ENCODE measurements at places on chromosomes 6 and 20.

DNA sequence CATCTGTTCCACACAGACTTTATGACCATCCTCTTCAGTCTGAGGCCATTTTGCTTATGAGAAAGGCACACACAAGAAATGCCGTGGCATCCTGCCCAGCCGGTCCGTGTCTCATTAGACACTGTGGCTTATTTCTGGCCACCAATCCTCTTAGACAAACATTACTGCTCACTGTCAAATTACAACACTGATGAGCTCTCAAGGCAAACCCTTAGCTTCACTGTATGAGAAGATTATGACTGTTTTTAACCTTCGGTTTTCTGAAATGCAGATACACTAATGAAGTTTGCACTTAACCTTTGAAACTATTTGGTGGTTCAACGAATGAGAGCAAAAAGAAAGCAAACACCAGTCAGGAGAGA is 50.5 kb upstream of the DST start:
- peak; percentile 27 for DNase-seq

DNA sequence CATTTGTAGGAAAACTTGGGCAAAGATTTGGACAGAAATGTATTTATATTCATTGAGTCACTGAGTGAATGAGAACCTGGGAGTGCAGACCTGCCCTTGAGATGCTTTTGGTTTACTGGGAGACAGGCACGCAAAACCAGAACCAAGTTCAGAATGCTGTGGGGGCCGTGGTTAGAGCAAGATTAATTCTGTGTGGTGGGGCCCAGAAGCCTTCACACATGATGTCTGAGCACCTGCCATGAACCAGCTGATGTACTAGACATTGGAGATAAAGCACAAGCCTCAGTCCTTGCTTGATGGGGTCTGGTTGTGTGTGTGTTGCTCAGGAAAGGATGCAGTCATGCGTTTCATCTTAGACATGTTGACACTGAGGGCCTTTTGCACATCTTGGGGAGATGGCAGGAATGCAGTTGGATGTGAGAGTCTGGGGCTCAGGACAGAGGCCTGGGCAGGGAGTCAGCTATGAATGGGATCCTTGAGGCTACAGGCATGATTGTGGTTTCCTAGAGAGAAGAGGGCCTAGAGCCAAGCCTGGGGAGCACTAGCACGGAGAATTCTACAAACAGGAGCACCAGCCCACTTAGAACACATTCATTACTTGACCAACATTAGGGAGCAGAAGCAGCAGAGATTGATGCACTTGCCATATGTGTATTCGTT is 114.3 kb upstream of the TMEM181 start:
- no peak for DNase-seq

DNA sequence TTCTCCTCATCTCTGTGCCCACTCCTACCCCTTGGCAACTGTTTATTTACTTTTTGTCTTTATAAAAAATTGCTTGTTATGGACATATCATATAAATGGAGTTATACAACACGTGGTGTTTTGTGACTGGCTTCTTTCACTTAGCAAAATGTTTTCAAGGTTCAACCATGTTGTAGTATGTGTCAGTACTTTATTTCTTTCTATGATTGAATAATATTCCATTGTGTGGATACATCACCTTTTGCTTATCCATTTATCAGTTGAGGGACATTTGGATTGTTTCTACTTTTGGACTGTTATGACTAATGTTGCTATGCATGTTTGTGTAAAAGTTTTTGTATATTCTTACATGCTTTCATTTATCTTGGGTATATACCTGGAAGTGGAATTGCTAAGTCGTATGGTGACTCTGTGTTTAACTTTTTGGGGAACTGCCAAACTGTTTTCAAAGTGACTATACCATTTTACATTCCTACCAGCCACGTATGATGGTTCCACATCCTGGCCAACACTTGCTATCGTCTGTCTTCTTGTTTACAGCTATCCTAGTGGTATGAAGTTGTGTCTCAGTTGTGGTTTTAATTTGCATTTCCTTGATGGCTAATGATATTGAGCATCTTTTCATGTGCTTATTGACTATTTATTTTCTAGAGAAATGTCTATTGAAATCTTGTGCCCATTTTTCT is 84.4 kb downstream of the SLX4IP start:
- DNase-seq: no peak

DNA sequence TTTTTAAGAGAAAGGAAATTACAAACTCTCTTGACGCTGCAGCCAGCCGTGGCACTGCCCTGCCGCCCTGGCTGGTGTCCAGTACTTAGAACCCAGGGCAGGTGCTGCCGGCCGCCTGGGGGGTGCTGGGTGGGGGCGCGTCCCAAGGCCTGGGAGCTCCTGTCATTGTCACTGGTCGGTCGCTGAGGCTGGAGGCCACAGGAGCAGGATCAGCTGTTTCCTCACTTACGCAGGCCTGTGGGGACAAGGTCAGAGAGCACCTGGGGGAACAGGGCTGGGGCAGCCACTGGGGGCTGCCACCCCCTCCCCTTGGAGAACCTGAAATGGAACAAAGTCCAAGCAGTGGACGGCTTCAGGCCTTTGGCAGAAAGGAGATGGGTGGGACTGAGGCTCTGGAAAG is 5.6 kb downstream of the BIRC7 start:
- DNase-seq: no peak

DNA sequence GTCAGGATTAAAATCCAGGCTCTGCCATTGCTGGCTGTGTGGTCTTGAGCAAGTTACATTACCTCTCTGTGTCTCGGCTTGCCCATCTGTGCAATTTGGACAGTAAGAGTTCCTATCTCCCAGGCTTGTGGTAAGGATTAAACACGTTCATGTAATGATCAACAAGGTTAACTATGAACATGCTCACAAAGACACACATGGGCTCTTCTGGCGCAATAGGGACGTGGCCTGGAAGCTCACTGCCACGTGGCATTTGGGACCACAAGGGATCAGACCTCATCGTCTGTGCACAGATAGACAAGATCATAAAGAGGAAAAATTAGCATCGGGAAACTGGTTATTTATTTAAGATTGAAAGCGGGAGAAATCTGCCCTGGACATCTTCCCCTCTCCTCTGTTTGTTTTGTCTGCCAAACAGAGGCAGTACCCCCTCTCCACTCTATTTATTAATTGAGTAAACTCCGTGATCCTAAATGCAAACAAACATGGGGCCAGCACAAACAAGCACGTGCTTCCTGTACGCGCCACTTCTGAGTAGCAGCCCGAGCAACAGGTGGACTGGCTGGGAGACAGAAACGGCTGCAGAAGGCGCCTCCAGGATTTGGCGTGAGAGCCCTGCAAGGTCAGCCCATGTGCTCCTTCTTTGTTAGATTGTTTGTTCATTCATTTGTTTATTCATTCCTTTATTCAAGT is 95.0 kb downstream of the CDH26 start:
- DNase-seq: no peak

DNA sequence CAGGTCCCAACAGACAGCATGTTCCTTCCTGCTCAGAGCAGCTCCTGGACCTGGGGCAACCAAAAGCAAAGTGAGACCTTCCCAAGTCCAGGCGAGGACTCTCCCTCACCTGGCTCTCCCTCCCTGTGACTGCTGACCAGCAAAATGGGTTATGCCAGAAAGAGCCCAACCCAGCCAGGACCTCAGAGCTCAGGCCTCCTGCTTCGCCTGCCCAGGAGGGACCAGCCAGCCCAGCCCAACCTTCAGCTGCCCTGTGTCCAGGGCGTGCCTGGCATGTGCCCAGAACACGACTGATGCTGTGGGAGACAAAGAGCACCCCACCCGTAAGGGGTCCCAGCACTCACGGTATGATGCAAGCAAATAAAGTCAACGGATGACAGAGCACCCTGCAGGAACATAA is 74.0 kb upstream of the CST7 start:
- no peak for DNase-seq

DNA sequence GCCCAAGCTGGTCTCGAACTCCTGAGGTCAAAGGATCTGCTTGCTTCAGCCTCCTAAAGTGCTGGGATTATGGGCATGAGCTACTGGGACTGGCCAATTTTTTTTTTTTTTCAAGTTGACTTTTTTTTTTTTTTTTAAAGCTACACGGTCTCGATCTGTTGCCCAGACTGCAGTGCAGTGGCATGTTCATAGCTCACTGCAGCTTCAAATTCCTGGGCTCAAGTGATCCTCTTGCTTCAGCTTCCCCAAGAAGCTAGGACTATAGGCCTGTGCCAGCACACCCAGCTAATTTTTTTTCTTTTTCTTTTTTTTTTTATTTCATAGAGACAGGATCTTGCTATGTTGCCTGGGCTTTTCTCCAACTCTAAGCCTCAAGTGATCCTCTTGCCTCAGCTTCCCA is 59.5 kb downstream of the NCOA3 start:
- DNase-seq: no peak

- DNase-seq: no peak
These were observed 65.3 kb upstream of the APCDD1L start for GRCh38 chr20:58580474-58580835.

- no peak for DNase-seq
These were observed 62.2 kb downstream of the FILIP1 start for GRCh38 chr6:75431379-75431778.

GRCh38 chr6:170424604-170425126 is 118.1 kb downstream of the FAM120B start:
- DNase-seq: no peak

DNA sequence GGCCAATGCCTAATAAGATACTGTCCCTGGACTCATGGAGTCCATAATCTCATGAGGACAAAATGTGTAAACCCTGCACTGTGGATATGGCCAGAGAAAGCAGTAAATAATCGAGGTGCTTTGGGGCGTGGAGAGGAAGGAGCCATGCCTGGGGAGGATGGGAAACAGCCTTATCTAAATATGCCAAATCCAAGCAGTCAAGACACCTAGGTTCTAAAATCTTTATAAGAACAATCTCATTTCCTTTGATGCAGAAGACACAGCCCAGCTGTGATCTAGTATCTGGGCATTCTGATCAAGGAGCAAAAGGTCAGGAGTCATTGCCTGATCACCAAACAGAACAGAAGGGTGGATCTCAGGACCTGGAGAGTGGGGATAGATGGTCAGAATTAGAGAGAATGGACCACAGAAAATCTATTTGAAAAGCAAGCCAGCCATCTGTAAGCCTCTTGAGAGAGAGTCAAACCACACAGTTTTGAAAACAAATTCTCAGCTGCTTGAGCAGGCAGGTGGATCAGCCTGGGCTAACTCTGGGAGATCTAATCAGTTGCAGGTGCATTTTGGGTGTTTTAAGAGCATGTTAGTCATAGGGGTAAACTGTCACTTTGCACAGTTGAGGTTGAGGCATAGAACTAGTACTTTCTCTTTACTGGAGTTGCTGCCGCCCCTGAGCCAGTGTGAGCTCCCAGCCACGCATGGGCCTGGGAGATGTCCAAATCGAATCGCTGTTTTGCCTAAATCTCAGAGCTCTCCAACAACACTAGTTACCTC is 130.8 kb upstream of the TNFAIP3 start:
- no peak for DNase-seq

DNA sequence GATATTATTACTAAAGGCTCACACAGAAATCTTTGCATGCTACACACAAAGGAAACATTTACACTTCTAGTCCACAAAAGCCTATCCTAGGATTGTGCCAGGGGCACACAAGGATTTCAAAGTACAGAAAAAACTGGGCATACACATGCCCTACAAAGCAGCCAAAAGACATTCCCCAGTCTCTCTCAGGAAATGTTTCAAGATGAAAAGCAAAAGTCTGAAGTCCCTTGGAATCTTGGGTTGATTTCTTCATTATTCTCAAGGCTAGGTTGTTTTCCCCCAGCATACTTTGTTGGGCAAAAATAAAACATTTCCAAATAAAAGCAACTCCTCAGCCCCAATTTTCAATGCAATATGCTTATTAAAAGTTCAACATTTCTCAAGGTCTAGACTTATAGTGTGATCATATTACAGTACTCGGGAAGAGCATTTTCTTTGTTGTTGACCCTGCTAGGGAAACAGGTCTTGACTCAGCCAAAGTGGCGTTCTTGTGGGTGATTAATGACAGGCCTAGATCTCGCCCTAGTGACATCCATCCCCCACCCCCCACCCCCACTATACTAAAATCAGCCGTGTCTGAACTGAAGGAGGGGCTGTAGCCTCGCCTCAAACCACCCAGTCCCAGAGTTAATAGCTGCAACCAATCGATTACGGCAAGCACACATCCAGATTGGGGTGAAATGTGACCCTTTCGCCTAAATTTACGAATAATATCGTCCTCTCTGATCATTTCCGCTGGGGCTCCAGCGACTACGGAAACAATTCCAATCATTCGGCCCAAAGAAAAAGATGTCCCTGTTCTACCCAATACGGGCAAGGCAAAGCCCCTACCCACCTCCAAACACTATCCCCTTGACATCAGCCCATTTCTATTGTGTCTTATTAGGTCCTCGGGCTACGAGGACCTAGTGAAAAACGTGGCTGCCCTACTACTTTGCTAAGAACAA is 1.4 kb downstream of the AKIRIN2 start:
- peak; percentile 57 for DNase-seq

Measured in renal pelvis (tissue), 12 donors.